ENCODE measurements at places on chromosomes 5 and 9. TPM values are rescaled to one million over a fixed set of nuclear protein-coding genes. Genes with fewer than 3 reads are reported as not detected.
A peak's percentile ranks its signal among the peaks of the same experiment; 100 is the strongest.

The GMCL2 gene
- total RNA-seq = not detected

- DNase-seq = peak; percentile 38
Observed at GRCh38 chr5:1736889-1737711, 62.5 kb downstream of the MRPL36 start.

DNA sequence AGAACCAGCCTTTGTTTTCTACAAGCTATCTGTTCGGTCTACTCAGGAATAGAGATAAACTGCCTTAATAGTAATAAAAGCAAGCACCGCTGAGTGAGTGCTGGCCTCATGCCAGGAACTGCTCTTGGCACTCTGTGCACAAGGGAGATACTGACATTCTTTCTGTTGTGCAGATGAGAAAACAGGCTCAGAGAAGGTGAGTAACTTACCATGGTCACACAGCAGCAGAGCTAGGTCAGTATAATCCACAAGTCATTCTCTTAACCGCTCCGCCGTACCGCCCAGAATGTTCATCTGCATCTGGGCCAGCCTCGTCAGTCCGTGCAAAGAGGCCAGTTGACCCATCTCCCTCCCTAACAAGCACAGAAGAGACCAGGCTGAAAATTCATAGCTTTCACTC lies 27.4 kb downstream of the QRFP start:
- DNase-seq = no peak

The SLC22A4 gene
- 5.7 TPM for total RNA-seq

DNA sequence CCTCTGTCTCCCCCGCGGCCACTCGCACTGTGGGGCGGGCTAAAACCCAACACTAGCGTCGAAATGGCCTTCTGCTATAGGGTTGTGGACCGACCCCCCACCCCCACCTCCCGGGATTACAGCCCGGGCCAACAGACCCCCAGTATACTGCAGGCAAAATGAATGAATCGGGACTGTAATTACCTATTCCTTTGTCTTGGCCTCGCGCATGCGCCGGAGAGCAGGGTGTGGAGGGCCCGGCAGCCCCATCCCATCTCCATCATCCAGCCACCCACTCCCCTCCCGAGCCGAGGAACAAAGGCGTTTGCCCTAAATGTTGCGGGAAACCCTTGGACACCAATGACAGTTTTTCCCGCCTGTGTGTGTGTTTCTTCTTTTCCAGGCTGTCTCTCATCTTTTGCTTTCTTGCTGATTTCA lies 1.6 kb downstream of the BASP1 start:
- peak; percentile 65 for DNase-seq

DNA sequence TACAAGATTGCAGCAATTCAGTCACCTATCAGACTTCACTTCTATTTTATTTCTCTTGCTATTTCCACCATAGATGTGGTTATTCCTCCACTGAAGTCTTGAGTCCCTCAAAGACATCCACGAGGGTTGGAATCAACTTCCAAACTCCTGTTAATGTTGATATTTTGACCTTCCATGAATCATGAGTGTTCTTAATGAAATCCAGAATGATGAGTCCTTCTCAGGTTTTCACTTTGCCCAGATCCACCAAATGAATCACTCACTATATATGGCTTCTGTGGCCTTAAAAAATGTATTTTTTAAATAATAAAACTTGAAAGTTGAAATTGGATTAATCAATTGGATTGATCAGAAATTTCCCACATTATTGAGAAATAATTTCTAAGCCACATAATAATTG lies 1821.0 kb downstream of the EFNA5 start:
- DNase-seq = no peak

DNA sequence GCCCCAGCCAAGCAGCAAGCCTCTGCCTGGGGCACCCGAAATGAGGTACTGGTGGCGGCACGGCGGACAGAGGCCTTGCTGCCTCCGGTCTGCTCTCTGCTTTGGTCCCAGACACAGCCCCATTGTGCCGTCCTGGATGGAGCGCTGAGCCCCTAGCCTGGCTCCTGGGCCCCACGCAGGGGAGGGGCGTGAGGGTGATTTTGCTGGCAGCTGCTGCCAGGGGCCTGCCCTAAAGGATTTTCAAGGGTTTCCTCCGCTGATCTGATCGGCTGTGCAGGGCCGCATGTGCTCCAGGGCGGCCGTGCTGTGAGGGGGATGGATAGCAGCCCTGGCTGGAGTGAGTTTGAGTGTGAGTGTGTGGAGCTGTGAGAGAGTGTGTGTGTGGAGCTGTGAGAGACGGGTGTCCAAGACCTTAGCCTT lies 1.3 kb downstream of the GPSM1 start:
- no peak for DNase-seq

DNA sequence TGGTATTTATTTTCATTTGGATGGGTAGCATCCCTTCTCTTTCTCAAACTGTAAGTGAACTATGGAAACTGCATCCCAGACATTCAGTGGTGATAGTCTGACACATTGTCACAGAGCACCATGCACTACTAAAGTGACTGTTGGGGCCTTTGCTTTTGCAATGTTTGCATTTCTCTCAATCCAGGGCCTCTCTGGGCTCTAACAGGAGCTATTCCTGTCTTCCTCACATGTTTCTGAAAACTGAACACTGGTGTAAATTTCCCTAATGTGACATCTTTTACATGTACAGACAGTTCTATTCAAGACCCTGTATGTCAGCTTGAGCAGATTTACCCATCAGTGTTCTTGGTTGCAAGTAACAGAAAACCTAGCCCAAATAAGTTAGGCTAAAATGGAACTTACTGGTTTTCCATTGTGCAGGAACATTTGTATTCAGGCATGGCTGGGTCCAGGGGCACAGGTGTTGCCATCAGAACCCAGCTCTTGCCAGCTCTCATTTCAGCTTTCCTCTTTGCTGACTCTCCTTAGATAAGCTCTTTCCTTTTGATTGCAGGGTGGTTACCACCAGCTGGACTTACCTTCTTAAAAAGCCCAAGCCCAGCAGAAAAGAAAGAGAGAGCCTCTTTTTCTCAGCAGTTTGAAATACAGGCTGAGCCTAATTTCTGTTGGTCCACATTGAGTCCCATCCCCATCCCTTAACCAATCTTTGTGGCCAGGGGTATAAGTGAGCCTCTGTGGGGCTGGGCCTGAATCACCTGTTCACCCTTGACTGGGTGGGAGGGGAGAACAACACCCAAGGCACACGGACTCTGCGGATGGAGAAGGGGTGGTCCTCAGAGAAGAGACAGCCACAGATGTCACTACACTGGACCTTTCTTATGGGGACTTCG lies 234.3 kb downstream of the NR3C1 start:
- DNase-seq = no peak

GRCh38 chr5:146706321-146706972 lies 172.1 kb downstream of the PPP2R2B start:
- DNase-seq = no peak

GRCh38 chr9:70444904-70445303 lies 30.4 kb upstream of the KLF9 start:
- no peak for DNase-seq

- no peak for DNase-seq
Observed at GRCh38 chr5:126373375-126374108, 49.7 kb upstream of the GRAMD2B start.

DNA sequence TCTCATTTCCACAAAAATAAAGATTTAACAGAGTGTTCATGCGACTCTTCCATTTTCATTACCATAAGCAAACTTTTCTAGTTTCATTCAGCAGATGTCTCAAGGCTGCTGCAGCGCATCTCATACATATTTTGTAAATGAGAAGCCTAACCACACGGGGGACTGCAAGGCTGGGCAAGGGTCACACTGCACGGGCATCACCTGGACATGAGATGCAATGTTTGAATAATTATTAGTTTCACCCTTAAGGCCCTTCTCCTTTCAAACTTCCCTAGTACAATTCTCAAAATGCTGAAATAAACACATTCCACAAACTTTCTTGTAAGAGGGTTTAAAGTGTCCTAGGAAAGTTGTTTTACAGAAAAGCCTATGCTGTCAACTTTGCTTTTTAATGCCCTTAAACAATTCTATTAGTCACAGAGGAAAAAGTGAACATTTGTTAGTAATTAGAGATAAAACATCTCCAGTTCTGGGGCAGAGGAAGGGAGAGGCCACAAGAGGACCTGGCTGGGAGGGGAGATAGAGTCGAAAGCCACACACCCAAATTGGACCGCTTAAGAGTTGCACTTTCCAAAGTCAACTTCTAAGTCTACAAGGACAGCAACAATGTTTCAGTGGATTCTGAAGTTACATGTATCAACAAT lies 1.3 kb downstream of the DENND1A start:
- no peak for DNase-seq

GRCh38 chr9:84937180-84937579 lies 267.7 kb downstream of the NTRK2 start:
- no peak for DNase-seq

DNA sequence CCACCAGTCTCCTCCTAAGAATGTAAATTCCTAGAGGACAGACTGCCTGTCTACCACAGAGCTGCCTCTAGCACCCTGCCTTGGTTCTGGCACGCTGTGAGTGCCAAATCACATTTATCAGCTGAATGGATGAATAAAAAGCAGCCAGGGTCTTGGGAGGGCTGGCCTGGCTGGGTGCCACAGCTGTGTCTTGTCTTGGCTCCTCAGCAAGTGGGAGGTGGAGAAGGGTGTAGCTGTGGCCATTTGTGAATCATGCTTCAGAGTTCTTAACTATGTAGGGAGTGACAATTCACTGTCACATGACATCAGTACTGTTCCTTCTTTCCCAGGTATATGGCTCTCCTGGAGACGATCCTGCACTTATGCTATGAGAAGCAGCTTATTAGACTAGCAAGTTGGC lies 70.6 kb downstream of the DCP2 start:
- no peak for DNase-seq

The FLT4 gene
- 11.7 TPM for total RNA-seq

- DNase-seq = peak; percentile 64
Observed at GRCh38 chr5:93078082-93079038, 502.7 kb downstream of the NR2F1-AS1 start.

GRCh38 chr9:23587903-23588302 lies 238.1 kb downstream of the ELAVL2 start:
- DNase-seq = no peak

GRCh38 chr5:84306601-84307000 lies 78.1 kb downstream of the EDIL3 start:
- DNase-seq = no peak

DNA sequence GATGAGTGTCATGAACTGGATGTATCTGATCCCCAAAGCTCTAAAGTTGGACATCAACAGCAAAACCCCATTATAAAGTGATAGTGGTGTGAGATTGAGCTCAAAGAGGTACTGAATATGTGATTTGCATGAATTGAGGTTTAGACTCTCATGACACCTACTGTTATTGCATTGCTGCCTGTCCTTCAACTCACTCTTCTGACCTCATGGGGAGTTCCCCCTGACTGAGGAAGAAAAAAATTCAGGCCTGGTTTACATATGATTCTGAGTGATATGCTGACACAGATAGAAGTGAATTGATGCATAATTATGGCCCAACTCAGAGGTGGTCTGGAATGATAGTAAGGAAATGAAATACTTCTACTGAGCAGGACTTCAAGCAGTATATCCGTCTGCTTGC lies 76.2 kb upstream of the CHD1 start:
- no peak for DNase-seq

The IL33 gene
- 61.1 TPM for total RNA-seq

The TMEM252 gene
- not detected for total RNA-seq

DNA sequence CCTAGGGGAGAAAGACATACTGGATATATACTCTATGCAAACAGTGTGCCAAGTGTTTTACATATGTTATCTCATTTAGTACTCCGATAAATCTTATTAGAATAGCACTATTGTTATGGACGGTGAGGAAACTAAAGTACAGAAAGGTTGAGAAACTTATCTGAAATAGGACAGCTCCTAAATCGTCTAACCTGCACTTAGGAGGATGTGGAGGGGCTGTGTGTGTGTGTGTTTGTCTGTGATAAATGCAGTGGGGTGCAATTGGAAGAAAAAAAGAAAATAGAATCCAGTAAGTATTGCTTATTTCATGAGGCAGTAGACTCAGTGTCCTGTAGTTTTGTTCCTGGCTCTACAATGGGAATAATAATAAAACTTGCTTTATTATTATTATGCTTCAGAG lies 106.4 kb upstream of the IL6ST start:
- no peak for DNase-seq

DNA sequence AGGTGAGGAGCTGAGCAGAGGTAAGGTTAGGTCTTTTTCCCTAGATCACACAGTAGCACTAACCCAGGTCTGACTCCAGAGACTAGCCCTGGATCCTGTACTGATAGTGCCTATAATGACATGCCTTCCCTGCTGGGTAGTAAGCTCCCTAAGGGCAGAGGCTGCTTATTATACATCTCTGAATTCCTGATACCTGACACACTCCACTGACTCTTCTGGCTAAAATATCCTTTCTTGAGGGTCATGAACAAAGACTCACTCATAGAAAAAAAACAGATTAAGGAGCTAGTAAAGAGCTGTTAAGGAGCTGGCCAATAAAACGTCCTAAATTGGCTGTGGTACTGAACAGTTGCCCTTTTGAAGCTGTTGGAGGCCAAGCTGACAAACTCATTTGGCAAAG lies 149.0 kb upstream of the ITGA1 start:
- DNase-seq = no peak

GRCh38 chr5:146751781-146752401 lies 126.7 kb downstream of the PPP2R2B start:
- DNase-seq = no peak

The SH3PXD2B gene
- total RNA-seq = 39.5 TPM

DNA sequence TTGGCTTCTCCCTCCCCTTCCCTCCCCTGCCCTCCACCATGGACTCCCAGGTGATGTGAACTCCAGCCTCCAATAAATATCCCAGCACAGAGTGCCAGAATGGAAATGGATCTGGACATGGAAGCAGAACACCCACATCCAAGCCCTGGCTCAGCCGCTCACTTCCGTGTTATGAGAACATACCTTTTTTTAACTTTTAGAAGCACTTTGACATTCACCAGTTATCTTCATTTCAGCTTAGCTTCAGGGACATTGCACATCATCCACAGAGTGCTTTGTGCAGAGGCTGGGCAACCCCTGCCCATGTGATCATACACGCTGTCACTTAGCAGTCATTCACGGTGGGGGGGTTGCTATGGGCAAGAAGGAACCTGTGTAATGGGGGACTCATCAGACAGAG lies 9.1 kb downstream of the AFAP1L1 start:
- no peak for DNase-seq

The TRIP13 gene
- total RNA-seq = 0.89 TPM

DNA sequence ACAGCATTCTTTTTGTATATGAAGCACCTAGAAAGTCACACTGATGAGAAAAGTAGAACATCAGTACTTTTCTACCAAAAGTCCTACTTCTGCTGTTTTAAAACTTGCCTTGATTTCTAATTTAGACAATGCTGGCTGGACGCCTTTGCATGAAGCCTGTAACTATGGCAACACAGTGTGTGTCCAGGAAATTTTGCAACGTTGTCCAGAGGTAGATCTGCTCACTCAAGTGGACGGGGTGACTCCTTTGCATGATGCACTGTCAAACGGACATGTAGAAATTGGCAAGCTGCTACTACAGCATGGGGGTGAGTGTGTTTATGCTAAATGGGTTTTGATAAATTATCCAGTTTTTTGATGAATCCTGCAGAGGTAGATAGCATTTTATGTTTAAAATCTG lies 73.5 kb downstream of the SLF1 start:
- DNase-seq = no peak

GRCh38 chr5:74179179-74179578 lies 461.3 kb downstream of the ENC1 start:
- no peak for DNase-seq

- DNase-seq = no peak
Observed at GRCh38 chr5:75016896-75017295, 35.5 kb downstream of the GCNT4 start.

The SCGB3A1 gene
- total RNA-seq = not detected

The TLX3 gene
- not detected for total RNA-seq

The CCDC192 gene
- 1.2 TPM for total RNA-seq

The COL5A1 gene
- 79.4 TPM for total RNA-seq

The HAPLN1 gene
- total RNA-seq = not detected

- no peak for DNase-seq
Observed at GRCh38 chr5:106401561-106401960, 1269.2 kb downstream of the EFNA5 start.

The WDR55 gene
- total RNA-seq = 16.0 TPM

The SV2C gene
- 4.9 TPM for total RNA-seq
